Activated B cell treated with CpG ODN at 0.5 μM for 24 hours (primary cell): ENCODE measurements at places on chromosomes 7 and 10. TPM values are rescaled to one million over a fixed set of nuclear protein-coding genes. Genes with fewer than 3 reads are reported as not detected.

Gene ERVW-1
- not detected in 2 replicates for total RNA-seq

DNA sequence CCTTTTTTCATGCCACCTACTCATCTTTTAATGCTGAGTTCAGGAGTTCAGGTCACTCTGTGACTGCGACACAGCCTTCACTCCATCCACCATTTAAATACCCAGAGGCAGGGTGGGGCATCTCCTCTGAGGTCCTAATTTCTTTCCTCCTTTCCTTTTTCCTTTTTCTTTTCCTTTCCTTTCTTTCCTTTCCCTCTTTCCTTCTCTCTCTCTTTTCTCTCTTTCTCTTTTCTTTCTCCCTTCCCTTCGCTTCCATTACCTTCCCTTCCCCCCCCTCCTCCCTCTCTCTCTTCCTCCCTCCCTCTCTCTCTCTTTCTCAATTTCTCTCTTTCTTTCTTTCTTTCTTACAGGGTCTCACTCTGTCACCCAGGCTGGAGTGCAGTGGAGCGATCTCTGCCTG is 145.9 kb upstream of the SVIL start:
- DNase-seq: no peak
- H3K27ac ChIP-seq: no peak overlapping the region
- no peaks in the 10 kb centered on the region for H3K4me1 ChIP-seq
- H3K4me3 ChIP-seq: no peak overlapping the region
- H3K36me3 ChIP-seq: no peaks in the 10 kb centered on the region

Gene ZNF12
- total RNA-seq: 31.3 and 35.6 TPM in 2 replicates

DNA sequence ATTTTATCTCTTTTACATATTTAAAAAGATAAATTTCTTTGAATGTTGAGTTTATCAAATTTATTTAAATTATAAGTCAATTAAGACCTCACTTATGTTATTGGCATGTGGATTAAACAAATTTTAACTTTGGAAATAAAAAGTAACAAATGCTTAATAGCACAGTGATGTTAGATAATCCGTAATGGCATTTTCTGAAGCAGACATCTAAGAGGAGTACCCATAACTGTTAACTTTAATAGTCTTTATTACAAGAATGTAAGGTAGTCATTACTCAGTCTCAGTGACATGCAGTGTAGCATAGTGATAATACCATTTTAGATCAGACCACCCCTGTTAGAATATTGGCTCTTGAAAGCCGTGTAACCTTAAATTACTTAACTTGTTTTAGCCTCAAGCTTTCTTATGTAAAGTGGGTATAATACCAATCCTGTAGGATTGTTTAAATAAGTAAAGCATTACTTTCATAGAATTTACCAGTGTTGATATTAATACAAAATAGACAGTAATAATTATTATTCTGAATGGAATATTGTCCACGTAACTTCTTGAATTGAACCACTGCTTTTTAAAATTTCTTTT is 4.3 kb downstream of the PHYHIPL start:
- no peak overlapping the region for H3K4me3 ChIP-seq
- no peak overlapping the region for H3K27ac ChIP-seq
- H3K36me3 ChIP-seq: no peaks in the 10 kb centered on the region
- H3K27me3 ChIP-seq: peaks cover 11% of the 10 kb centered on the region

DNA sequence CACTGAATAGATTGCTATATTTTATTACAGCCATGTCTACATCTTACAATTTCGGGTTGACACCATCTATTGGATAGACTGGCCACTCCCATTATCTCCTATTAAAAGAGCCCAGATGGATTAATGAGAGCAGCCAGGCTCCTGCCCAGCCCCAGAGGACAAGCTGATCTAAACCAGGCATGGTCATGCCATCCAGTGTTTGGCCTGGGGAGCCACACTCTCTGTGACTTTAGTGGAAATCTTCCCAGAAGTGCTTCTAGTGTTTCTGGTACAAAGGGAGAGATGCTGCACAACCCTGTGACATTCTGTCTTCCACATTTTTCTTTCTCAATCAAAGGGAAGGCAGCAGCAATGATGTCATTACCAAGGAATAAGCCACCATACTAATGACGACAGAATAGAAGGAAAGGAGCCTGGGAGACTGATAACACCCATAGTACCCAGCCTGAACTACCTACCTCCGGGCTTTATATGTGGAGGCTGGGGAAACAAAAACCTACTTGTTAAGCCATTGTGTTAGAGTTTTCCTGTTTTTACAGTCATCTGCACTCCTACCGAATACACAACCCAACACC is 5.0 kb downstream of the NEBL start:
- H3K27me3 ChIP-seq: peaks cover 2% of the 10 kb centered on the region
- no peaks in the 10 kb centered on the region for H3K4me1 ChIP-seq
- no peak for DNase-seq
- H3K27ac ChIP-seq: no peak overlapping the region
- H3K36me3 ChIP-seq: no peaks in the 10 kb centered on the region

- H3K27me3 ChIP-seq: peaks cover 2% of the 10 kb centered on the region
- no peak for DNase-seq
- H3K4me3 ChIP-seq: no peak overlapping the region
- no peak overlapping the region for H3K27ac ChIP-seq
- peaks cover 11% of the 10 kb centered on the region for H3K4me1 ChIP-seq
- peaks cover 53% of the 10 kb centered on the region for H3K36me3 ChIP-seq
These were observed 78.3 kb downstream of the SNX10 start for GRCh38 chr7:26370011-26370410.

Gene XRCC2
- 1.7 and 2.3 TPM in 2 replicates for total RNA-seq

GRCh38 chr7:139827042-139827441 is 2.0 kb upstream of the TBXAS1 start:
- H3K36me3 ChIP-seq: no peaks in the 10 kb centered on the region
- H3K4me3 ChIP-seq: no peak overlapping the region
- no peak overlapping the region for H3K27ac ChIP-seq
- no peaks in the 10 kb centered on the region for H3K27me3 ChIP-seq

GRCh38 chr10:59580026-59580863 is 129.4 kb downstream of the SLC16A9 start:
- no peak overlapping the region for H3K4me3 ChIP-seq
- peaks cover 9% of the 10 kb centered on the region for H3K27me3 ChIP-seq
- no peaks in the 10 kb centered on the region for H3K4me1 ChIP-seq
- no peaks in the 10 kb centered on the region for H3K36me3 ChIP-seq
